Pulmonary artery endothelial cell (primary cell): ENCODE measurements at places on chromosomes 5 and 9. TPM values are rescaled to one million over a fixed set of nuclear protein-coding genes. Genes with fewer than 3 reads are reported as not detected.

Gene DEPDC1B
- total RNA-seq: 11.7 and 22.6 TPM in 2 replicates

Gene DNM1
- total RNA-seq: 0.33 and 0.39 TPM in 2 replicates

- DNase-seq: no peak
Observed at GRCh38 chr5:53542926-53543325, 17.5 kb upstream of the NDUFS4 start.

Gene GABBR2
- total RNA-seq: 13.7 and 23.3 TPM in 2 replicates

Gene CD14
- total RNA-seq: 0.26 and 0.49 TPM in 2 replicates

Gene LRRC19
- not detected in 2 replicates for total RNA-seq

Gene TMEM174
- 0.07 TPM in 1 of 2 replicates, not detected in the other for total RNA-seq

DNA sequence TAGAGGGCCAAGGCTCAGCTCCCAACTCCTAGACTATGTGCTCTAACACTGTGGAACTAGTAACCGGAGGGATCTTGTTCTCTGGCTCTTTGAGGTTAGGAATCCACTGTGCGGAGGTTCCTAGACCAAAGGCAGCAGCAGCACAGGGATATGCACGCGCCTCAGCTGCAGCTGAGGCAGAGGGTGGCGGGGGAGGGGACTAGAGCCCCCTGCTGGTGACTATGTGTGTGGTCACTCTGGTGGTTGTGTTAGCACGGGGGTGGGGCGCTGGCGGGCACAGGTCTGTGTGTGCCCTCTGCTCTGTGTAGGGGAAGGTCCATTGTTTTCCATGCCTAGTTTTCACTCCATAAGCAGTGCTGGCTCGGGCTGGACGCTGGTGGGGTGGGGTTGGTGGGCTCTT, 458.0 kb upstream of the IZUMO3 start:
- no peak for DNase-seq

DNA sequence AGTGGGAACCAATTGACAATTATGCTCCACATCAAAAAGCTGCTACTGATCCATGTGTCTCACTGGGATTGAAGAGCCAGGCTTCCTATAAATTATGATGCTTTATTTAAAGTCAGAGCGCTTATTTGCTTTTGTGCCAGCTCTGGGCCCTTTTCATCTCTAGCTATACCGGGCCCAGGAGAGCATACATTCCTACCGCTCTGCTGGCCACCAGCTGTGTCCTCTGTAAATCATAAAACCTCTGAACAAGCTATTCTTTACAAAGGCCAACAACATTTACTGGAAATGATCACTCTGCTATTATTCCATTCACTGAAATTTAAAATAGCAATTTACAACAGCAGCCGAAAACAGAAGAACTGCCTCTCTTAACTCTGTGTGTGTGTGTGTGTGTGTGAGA, 86.6 kb downstream of the ZNF608 start:
- DNase-seq: no peak

DNA sequence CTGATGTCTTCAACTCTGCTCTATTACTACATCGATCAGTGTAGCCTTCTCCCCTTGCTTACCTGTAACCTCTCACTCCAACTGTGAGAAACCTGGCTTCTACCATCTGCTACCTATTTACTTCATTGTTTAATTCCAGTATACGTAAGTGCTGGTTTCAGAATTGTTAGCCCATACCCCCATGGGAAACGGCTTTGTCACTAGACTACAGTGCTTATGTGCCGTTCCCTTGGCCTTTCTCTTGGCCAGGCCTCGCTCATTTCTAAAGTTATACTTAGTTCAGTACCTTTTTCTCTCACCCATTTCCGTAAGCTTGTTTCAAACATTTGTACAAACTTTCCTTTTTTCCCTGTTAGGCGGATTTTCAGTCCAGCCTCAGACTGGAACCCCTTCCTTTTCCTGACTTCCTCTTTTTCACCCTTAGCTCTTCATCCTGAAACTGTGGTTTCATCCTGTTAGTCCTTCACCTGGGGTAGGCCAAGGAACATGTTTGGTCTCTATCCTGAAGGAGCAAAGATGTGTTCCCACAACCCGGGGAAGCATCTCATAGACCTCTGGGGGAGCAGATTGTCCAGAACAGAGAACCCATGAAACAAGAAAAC, 21.7 kb downstream of the ALG2 start:
- DNase-seq: no peak

Gene OLFML2A
- total RNA-seq: under 0.01 and 0.04 TPM in 2 replicates

Gene PCDHA10
- 0.07 and 0.35 TPM in 2 replicates for total RNA-seq

DNA sequence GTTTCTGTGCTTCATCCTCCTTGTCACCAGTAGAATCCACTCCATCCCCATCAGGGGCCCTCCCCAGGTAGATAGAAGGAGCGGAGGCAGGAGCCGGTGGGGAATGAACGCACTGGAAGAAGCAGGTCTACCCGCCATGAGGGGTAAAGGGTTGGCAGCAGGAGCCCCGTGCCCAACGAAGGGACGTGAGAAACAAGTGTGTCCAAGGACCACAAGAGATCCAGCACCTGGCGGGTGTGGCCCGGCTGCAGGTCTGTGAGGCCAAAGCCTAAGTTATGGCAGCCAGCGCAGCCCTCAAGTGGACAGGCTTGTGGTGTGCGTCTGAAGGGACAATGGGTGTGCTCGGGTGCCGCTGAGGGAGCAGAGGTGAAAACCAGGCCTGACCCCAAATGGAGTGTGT, 94.3 kb downstream of the IRX2 start:
- DNase-seq: no peak

GRCh38 chr9:129493706-129494047, 127.2 kb downstream of the C9orf50 start:
- no peak for DNase-seq

Gene SAXO1
- total RNA-seq: under 0.01 TPM in 1 of 2 replicates, not detected in the other

- DNase-seq: no peak
Observed at GRCh38 chr9:134698111-134698510, 56.5 kb downstream of the COL5A1 start.

- no peak for DNase-seq
Observed at GRCh38 chr9:106304401-106304920, 558.5 kb upstream of the ZNF462 start.

DNA sequence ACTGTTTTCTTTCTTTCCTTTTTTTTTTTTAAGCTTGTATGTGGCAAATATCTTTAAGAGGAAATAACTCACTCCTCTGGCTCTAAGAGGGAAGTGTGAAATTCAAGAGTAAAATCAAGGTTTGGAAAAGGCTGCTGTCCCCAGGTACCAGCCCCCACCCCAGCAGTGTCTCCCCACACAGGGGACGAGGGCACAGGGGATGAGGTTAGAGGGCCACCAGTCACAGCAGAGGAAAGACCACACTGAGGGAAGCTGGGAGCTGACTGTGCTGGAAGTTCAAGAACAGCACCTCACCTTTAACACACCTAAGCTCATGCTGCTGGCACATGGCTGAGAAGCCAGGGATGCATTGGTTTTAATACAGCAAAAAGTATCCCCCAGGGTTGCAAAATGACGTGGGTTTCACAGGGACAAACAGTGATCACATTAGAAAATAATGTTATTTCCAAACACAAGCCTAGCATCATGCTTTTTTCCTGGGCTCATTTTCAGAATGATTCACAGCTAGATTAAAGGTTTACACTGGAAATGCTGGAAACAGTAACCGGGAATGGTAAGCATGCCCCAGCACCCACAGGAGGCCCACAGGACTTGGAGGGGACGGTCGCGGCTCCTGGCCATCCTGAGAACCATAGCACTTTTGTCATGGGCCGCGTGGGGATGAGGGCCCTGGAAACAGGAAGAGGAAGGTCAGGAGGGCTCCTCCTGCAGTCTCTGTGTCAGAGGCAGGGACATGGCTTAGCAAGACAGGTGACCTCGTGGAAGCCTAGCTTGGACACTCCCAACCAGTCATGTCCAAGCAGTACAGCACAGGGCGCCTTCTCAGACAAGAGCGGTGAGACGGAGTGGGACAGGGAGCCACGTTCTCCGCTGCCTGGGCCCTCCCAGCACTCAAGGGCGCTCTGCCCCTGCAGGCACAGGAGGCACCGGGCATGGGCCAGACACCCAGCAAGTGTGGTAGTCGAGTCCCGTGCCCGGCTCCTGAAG, 6.9 kb downstream of the LPCAT1 start:
- no peak for DNase-seq

- DNase-seq: no peak
Observed at GRCh38 chr9:134293611-134294152, 32.6 kb upstream of the RXRA start.

DNA sequence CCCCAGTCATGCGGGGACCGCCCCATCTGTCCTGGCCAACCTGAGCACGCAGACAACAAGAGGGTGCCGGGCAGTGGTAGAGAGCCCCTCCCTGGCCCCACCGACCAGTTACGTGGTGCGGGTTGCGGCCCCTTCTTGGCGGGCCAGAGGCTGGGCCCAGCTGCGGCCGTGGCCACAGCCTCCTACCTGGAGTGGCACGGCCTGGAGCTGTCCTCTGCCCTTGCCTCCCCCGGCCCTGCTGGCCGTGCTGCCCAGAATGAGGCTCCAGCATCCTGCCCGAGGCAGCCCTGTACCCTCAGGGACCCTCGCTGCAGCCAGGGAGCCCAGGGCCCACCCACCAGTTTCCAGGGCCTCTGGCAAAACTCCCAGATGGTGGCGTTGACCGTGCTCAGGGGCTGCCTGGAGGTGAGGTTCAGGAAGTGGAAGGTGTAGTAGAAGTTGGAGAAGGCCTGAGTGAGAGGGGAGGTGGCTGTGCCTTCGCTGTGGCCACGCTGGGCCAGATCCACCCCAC, 5.7 kb downstream of the ENTPD8 start:
- no peak for DNase-seq

Gene PRUNE2
- 8.4 and 21.2 TPM in 2 replicates for total RNA-seq

Gene IGFBPL1
- 0.11 and 0.33 TPM in 2 replicates for total RNA-seq

GRCh38 chr9:68749579-68750159, 44.6 kb downstream of the PIP5K1B start:
- DNase-seq: no peak

- no peak for DNase-seq
Observed at GRCh38 chr9:26219961-26220360, 541.7 kb upstream of the TUSC1 start.

Gene PCAT7
- under 0.01 TPM in 1 of 2 replicates, not detected in the other for total RNA-seq

Gene PKN3
- 20.6 and 22.1 TPM in 2 replicates for total RNA-seq
